ENCODE measurements at places on chromosomes 12 and 14.

DNA sequence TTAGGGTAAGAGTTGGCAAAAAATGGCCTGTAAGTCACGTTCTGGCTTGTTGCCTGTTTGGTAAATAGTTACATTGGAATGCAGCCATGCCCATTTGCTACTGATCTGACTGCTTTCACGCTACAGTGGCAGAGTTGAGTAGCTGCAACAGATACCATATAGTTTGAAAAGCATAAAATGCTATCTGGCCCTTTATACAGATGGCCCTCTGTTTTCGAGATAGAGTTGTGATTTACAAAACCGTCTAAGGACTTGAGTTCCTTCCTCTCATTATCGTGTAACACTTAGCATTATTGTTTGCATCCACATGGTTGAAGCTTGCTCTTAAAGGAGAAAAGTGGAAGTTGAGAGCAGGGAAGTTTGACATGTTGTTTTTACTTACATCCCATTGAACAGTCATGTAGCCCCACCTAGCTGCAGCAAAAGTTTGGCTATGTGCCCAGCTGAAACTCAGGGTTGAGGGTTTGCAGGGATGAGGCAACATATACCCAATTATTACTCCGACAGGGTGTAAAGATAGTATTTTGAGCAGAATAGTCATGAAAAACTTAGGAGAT is 11.3 kb upstream of the SCFD1 start:
- DNase-seq: no peak

DNA sequence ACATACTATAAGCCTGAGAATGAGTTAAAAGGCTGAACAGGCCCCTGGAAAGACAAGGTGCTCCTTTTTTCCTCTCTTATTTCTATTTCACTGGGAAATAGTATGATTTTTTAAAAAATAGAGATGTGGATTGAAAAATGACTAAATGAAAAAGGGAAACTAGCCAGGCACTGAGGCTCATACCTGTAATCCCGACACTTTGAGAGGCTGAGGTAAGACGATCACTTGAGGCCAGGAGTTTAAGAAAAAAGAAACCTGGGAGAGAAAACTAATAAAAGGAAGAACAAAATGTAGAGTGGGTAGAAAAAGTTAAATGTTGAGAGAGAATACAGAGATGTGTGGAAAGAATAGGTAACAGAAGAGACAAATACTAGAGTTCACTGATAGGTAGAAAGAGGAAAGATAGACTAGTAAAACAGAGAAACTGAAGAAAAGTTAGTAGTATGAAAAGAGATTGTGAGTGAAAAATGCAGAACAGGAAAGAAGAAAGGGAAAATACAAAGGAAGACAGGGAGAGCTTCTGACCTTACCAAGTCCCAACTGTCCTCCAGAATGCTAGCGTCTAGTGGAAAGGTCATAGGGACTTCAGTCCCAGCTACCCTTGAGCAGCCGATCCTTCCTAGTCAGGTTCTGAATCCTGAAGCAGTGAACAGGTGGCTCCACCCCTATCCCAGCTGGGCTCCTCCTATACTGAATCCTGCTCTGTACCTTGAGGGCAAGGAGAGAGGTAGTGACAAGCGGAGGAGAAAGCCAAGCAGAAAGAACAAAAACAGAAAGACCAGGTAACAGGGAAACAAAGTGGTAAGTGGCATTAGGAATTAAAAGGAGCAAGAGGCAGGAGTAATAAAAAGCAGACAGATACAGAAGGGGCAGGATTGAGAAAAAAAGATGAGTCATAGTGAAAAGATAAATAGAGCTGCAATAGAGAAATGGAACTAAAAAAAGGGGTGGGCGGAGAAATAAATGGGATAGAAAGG is 7.3 kb downstream of the TMEM116 start:
- no peak for DNase-seq

GRCh38 chr12:89309440-89309802 is 42.9 kb downstream of the DUSP6 start:
- DNase-seq: no peak

DNA sequence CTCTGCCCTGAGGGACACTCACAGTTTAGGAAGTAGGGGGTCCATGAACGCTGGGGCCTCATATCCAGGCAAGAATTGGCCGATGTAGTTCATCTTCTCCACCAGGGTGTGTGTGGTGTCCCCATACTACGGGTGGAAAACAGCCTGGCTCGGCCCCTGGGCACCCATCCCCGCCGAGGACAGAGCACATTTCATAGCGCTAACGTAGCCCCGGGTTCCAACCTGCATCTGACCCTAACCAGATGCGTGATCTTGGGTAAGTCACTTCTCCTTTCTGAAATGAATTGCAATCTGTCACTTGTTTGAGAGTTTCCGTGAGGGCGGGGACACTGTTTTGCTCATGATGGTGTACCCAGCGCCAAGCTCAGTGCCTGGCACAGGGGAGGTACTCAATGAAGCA is 9.0 kb downstream of the HPD start:
- DNase-seq: no peak

DNA sequence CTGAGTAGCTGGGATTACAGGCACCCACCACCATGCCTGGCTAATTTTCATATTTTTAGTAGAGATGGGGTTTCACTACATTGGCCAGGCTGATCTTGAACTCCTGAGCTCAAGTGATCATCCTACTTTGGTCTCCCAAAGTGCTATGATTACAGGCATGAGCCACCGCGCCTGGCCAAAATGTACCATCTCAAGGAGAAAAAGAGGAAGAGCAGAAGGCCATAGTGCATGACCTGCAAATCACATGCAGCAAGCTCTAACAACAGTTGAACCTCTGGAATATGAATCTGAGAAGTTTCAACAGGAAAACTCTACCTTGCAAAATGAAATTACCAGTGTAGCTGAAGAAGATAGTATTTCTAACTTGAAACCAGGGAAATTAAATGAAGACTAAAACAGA is 17.1 kb upstream of the SERPINA1 start:
- DNase-seq: no peak

DNA sequence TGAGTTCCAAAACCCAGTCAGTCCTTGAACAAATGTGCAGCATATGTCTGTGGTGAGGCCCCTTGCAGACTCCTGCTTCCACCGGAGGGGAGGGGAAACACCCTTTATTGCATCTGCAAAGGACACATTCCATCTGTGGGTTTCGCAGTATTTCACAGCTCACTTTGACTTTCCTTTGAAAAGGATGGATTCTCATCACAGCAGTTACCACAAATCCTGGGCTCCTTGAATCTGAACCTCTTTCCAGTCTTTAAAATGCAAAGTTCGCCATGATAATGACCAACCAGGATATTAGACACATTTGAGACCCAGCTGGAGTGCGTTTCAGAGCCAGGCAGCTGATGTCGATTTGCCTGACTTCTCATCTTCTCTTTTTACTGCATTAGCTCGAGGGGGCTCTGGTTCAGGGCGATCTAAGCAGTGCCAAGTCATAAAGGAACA is 242.4 kb downstream of the SLC15A4 start:
- DNase-seq: no peak

- DNase-seq: peak; percentile 51
Measured at GRCh38 chr12:51531978-51532497, 59.0 kb upstream of the SCN8A start.

DNA sequence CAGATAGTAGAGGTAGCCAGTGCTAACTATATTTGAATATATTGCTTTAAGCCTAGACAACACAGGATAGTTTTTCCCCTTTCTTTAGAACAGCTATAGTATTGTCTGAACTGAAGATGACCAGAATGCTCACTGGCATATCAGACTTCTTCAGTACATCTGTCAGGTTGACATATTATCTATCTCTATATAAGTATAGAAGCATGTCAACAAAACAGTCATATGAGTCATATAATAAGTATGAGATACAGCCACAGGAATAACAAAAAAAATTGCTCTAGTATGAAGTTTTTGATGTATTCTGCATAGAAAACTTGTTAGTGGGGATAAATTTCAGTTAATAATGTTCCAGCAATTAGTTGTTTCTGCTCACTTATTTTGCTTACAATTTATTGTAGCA is 767.7 kb downstream of the LRFN5 start:
- no peak for DNase-seq

- DNase-seq: no peak
Measured at GRCh38 chr14:94304243-94304642, 11.2 kb upstream of the SERPINA10 start.

- no peak for DNase-seq
Measured at GRCh38 chr14:83419420-83419819, 1885.8 kb upstream of the SEL1L start.

DNA sequence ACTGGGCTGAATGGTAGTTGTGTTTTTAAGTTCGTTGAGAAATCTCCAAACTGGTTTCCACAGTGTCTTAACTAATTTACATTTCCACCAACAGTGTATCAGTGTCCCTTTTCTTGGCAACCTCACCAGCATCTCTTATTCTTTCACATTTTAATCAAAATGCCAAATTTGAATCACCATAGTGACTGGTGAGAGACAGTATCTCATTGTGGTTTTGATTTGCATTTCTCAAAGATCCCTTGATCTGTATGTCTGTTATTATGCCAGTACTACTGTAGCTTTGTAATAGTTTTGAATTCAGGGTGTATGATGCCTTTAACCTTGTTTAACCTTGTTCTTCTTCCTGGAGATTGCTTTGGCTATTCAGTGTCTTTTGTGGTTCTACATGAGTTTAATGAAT is 2.2 kb upstream of the EIF2S3B start:
- no peak for DNase-seq

Data from 8988T (cell line).